CD4-positive, alpha-beta T cell treated with Interleukin-6 at 100 ng/mL for 8 hours (primary cell): ENCODE measurements at places on chromosomes 6 and 20.
A peak's percentile ranks its signal among the peaks of the same experiment; 100 is the strongest.

DNA sequence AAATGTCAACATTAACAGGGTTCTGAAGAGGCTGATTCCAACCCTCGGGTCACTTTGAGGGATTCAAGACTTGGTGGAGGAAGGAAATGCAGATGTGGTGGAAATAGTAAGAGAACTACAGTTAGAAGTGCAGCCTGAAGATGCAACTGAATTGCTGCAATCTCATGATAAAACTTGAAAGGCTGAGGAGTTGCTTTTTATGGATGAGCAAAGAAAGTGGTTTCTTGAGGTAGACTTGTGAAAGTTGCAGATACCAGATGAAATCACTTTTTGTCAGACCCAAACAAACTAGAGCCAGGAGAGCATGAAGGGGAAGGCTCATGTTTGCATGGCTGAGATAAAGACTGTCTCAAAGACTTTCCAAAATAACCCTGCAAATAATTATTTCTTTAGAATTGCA is 16.2 kb downstream of the ANKRD6 start:
- DNase-seq: no peak

- DNase-seq: no peak
Observed at GRCh38 chr20:58523971-58524315, 8.7 kb upstream of the APCDD1L start.

DNA sequence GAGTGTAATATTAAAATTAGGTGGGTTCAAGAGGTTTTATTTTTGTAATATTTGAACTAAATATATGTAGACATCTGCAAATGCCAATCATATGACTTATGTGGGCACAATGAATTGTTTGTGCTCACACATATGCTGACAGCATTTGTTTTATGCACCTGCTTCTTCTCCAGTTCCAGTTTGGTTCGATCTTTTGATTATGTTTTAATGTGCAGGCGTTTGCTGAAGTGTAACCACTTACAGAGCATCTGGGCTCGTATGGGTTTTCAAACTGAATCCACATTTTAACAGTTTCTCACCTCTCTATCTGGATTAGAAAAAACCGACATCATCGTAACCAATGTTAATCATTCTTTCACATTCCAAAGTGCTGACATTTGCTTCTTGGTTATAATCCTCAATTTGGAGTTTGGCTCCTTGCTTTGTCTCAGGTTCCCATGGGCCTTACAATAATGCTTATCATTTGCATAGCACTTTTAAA is 129.1 kb upstream of the SPACA1 start:
- no peak for DNase-seq

- DNase-seq: no peak
Observed at GRCh38 chr6:66421570-66421969, 714.5 kb upstream of the EYS start.

GRCh38 chr6:105431226-105431625 is 28.3 kb upstream of the PREP start:
- peak; percentile 32 for DNase-seq

GRCh38 chr20:53959911-53960578 is 110.3 kb downstream of the BCAS1 start:
- no peak for DNase-seq

DNA sequence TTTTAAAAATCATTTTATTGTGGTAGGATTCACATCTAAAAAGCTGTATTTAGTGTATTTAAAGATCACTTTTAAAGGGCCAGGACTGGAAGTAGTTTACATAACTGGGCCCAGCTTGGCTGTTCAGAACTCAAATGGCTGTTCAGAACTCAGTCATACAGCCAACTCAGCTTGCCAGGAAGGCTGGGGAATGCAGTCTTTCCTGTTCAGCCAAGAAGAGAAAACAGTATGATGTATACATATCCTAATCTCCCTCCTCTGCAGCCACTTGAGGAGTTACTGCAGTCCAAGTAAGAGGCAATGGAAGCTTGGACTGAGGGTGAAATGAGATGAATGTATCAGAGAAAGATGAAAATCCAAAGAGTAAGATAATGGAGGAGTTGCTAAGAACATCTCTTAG is 24.6 kb downstream of the DSTN start:
- DNase-seq: no peak

DNA sequence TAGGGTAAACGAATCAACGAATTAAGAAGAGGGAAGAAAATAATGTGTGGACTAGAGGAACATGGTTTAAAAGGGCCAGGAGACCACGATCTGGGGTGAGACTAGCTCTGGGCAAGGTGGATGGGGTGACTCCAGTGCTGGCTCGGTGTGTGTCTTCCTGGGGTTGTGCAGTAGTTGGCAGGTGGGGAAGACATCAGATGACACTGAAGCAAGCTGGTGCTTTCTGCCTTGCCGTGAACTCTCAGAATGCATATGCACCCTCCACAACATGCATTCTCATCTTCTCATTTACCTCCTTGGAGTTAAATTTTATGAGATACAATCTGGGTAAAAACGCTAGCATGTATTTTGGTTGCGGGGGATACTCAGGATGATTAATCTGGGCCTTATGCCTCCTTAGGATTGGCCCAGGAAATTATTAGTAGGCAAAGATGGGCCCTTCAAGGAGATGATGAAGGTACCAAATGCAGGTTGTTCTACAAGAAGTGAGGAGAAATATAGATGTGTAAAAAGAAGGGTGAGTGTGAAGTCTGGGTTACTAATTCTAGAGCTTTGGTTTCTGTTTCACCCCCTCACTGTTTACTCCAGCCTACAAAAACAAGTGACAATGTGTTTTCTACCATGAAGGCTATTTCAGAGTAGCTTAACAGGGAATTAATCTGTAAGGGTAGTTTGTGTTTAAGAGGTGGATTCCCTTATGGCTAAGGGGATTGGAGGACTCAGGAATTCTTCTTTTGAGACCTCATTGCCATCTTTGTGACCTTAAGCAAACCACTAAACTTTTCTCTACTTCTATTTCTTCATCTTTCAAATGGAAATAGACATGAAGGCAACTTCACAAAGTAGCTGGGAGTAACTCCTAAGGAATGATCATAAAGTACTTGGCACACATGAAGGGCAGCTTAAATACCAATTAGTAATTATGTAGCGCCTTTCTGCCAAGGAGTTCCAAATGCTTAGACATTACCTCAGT is 71.0 kb upstream of the SUPT3H start:
- no peak for DNase-seq

GRCh38 chr6:11522812-11523605 is 14.5 kb upstream of the TMEM170B start:
- DNase-seq: no peak

GRCh38 chr6:12974551-12974950 is 258.0 kb downstream of the PHACTR1 start:
- no peak for DNase-seq

DNA sequence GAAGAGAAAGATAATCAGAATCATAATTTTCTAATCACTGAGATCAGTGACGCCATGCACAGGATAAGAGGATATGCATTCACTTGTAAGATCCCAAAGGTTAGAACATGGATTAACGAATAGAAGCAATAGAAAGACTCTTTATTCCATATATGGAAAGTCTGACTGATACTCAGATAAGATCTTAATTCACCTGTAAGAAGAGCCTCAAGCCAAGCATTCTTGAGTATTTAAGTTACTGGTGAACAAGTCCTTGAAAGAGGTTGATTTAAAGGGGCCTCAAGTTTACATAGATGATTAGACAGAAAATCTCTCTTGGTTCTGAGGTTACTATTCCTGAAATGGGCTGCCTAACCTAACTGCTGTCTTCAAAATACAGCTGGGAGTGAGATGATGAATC is 53.8 kb upstream of the MTRF1L start:
- no peak for DNase-seq

DNA sequence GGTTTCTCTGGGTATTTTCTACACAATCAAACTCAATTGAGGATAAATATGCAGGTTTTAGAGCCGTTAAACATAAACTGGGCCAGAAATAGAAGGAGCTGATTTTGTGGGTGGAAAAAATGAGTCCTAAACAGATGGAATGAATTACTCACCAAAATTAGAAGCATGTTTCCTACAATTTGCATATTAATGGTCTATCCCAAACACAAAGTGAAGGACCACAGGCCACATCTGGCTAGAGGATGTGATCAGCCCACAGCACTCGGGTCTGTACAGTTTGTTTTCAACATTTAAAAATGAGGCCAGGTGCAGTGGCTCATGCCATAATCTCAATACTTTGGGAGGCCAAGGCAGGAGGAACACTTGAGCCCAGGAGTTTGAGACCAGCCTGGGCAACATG is 296.3 kb downstream of the PREX1 start:
- DNase-seq: no peak

DNA sequence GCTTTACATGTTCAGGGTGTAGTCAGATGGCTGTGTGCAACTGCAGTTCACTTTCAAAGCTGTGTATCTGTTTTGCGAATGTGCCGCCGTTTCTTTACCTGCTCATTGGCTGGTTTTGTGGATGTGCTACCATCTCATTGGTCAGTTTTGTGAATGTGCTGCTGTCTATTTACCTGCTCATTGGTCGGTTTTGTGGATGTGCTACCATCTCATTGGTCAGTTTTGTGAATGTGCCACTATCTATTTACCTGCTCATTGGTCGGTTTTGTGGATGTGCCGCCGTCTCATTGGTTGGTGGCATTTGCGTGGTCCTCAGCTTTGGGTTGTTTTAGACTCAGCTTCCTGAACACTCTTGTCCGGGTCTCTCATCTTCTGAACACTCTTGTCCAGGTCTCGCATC is 40.5 kb upstream of the BHLHE23 start:
- no peak for DNase-seq

DNA sequence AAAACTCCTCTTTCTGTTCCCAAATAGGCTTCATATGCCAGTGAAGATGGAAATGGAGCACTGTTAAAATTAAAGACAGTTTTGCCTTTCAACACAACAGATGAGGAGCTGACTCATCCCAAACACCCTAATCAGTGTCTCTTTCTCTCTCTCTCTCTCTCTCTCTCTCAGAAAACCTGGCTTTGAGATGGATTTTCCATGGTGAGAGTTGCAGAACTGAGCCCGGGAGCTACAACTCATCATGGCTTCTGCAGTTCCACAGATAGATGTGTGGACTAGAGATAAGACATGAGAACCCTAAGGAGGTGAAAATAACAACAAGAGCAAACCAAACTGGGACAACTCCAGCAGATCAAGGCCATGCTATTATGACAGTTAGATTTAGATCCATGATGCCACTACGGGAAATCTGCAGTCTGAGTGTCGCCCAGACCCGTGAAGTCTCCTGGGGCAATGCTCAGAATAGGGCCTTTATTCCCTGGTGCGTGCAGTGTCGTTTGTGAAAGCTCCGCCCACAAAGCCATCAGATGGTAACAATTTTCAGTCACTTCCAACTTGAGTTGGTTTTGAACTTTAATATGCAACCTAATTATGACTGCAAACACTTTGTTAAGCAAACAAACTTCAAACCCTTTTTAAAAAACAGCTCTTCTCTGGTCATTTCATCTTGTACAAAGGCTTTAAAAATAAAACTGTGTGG is 338.2 kb upstream of the PREP start:
- DNase-seq: no peak

DNA sequence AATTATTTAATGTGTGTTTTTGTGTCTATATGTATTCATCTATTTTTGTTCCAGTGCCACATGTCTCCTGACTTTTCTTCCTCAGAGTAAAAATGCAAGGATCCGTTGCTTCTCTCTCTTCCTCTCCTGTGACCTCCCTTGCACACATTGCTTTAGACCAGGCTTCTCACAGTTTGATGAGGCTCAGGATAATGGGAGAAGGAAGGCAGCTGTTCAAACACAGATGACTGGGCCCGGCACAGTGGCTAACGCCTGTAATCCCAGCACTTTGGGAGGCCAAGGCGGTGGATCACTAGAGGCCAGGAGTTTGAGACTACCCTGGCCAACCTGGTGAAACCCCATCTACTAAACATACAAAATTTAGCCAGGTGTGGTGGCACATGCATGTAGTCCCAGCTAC is 241.9 kb downstream of the SAMD5 start:
- no peak for DNase-seq

DNA sequence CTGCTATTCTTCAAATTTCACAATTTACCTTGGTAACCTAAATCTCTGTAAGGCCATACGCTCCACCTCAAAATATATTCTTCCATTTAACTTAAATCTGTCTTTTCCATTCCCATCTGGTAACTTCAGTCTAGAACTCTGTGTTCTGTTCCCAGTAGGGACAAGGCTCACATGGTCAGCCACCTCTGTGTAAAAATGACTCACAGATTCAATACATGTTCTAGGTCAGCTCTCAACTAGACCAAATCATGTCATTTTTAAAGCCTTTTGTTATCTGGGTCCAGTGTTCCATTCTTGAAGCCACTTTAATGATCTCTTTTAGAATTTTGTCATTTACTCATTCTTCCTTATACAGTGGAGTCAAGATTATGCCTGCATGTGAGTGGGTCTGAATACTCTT is 315.6 kb upstream of the CITED2 start:
- DNase-seq: no peak

GRCh38 chr6:16352821-16353438 is 114.5 kb downstream of the GMPR start:
- no peak for DNase-seq

GRCh38 chr20:967796-968742 is 34.0 kb downstream of the RSPO4 start:
- DNase-seq: no peak

DNA sequence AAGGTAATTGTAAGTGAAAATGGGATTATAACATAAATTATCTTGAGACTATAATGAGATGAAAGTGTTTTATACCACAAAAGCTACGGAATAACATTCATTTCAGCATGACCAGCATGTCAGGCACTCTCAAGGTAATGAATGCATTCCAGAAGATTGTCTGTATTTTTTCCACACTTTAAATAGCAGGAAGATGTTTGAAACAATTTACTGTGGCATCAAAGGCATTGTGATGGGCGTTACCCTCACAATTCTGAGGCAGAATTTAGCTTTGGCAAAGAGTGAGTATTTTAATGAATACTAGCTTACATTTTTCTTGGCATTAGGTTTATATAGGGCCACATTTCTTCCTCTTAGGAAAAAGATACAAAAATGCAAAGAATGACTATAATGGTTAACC is 627.2 kb downstream of the BCKDHB start:
- DNase-seq: no peak

DNA sequence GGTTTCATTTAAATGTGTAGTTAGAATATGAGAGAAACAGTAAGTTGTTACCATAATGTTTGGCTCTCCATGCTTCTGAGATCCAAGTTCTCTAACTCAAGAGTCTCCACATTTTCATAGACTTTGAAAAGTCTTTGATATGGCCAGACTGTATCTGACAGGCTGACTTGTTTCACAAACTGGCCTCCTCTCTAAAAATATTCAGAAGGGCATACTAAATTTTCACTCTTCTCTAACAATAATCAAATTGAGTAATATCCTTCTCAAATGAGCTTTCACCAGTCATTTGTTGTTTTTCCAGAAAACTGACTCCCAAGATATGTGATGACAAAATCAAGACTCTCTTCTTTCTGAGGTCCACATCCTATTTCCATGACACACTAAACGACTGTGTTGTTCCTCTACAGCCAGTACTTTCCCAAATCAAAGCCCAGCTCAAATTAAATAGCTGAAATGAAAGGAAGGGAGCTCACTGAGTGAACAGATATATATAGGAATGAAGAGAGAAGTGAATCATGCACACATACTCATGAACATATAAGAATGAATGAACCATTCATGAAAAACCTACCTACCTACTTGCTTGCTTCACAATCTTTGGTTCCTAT is 15.1 kb downstream of the HIVEP2 start:
- DNase-seq: no peak
